ENCODE measurements at places on chromosomes 16 and 17.

DNA sequence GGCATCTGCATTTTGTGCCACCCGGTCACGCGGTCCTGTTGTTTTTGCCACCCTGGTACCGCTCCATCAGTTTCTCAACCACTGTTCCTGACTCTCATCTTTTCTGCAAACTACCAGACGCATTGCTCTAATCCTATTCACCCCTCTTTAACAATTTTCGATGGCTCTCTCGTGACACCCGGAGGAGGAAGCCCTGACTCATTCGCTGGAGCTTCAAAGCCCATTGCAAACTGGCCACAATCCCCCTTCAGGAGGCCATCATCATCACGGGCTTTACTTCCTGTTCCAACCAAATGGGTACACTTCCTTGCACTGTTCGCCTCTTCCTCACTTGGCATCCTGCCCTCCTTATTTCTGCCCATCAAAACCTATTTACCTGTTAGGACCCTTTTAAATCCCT lies 155.3 kb downstream of the RGS9 start:
- no peak for DNase-seq

DNA sequence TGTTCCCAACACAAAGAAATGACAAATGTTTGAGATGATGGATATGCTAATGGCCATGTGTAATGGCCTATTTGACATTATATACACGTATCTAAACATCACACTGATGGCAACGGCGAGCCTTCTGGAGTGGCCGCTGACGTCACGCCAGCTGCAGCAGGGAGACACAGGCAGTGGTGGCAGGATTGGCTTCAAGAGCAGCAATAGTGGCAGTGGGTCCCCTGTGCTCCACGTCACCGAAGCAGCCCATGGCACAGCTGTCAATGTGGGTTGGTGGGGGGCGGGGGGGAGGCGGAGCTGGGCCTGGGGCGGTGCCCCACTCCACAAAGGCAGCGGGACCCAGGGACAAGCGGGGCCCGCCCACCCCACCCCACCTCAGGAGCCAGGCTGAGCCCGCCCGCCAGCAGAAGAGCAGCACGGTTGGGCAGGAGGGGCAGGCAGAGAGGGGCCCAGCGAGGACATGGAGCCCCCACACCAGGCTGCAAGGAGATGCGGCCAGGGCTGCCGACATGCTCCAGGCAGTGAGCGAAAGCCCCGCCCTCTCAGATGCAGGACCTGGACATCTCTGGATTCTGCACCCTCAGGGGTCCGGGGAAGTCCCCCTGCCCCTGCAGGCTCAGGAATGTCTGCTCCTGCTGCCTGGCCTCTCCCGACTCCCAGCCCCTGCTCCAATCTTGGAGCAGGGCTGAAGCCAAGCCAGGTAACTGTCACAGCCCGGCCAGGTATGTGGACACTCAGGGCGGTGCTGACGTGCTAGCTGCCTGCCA lies 64.6 kb downstream of the USP32 start:
- DNase-seq = no peak

GRCh38 chr16:88453611-88454522 lies 787 bp downstream of the ZFPM1 start:
- no peak for DNase-seq

- DNase-seq = no peak
Measured at GRCh38 chr16:15035163-15035729, 20.6 kb downstream of the NTAN1 start.

GRCh38 chr16:73212431-73212830 lies 164.5 kb upstream of the ZFHX3 start:
- no peak for DNase-seq
